ENCODE measurements at places on chromosomes 1 and 21. TPM values are rescaled to one million over a fixed set of nuclear protein-coding genes. Genes with fewer than 3 reads are reported as not detected.
A peak's percentile ranks its signal among the peaks of the same experiment; 100 is the strongest.

DNA sequence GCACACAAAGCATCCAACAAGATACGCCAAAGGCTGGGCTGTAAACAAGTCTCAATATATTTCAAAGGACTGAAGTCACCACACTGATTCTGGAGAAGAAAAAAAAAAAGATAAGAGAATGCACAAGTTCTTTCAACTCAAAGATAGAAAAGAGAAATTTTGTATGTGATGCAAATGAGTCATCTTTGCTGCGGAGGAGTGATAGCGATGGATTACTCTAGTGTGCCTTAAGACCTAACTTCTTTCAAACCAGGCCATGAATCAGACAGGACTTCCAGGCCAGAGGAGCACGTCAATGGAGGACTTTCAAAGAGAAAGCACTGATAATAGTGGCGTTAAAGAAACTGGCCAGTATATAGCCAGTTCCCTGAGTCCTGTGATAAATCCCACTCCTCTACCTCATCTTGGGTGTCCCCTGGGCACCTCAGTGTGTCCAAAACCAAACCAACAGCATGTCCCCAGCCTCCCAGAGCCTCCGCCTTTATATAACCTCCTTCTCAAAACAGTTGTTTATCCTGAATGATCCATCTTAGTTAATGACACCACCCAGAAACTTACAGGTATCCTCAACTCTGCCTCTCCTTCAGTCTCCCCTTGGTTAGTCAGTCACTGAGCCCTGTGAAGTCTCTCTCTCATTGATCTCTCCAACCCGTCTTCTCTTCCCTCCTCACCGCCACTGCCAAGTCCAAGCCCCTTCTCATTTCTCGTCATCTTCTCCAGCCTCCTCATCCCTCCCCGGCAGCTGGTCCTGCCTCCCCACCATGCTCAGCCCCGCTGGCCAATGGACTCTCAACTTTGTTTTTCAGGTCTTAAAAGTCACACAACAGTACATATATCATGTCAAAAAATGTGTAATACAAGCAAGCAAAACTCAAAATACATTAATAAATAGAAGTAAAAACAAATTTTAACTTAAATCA, 47.2 kb upstream of the IFFO2 start:
- peak; percentile 97 for ATAC-seq

PEX11B gene
- total RNA-seq = 25.2 TPM

AGRN gene
- 87.6 TPM for total RNA-seq

LCE6A gene
- total RNA-seq = not detected

CAMK1G gene
- total RNA-seq = not detected

DNA sequence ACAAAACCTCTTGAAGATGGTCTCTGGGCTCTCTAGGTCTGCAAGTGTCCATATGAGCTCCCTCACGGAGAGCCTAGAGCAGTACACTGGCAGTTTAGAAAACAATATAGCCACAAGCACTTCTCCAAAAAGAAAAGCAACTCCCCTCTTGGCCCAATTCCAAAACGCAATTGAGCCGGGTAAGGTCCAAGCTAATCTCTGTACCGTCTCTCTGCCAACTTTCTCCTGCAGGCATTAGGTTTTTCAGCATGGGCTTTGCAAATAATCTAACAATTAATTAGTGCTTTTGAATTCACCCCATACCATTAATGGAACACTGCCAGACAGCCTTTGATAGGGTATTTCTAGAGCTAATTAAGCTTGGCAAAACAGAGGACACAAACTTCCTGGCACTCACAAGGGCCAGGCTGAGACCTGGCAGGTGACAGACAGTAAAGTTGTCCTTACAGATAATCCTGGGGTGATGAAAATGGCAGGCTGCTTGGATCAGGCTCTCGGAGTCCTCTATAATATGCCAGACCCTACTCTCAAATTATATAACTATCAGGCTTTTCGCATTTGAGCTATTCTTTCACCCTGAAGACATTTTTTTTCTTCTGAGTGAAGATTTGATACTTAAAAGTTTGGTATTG, 39.8 kb downstream of the TGFBR3 start:
- no peak for ATAC-seq

AKR7A3 gene
- 1.6 TPM for total RNA-seq

DNA sequence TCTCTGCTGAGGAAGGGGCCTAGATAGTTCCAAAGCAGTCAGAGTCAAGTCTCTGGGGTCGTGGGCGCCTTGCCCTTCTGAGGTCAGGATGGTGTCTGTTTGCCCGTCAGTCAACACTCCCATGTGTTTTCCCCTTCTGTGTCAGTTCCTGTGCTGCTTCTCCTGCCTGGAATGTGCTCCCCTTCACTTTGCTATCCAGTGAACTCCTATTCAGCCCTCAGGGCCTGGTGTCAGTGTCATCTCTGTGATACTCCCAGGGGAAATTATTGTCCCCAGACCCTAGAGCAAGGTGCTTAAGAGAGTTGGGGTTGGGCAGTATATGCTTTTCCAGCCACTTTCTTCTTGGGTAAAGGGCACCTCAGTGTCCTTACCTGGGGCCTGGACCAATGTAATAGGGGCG, 45.8 kb upstream of the SYNC start:
- no peak for ATAC-seq

- no peak for ATAC-seq
These were observed 101.8 kb downstream of the NFIA start for GRCh38 chr1:61184040-61184713.

DNA sequence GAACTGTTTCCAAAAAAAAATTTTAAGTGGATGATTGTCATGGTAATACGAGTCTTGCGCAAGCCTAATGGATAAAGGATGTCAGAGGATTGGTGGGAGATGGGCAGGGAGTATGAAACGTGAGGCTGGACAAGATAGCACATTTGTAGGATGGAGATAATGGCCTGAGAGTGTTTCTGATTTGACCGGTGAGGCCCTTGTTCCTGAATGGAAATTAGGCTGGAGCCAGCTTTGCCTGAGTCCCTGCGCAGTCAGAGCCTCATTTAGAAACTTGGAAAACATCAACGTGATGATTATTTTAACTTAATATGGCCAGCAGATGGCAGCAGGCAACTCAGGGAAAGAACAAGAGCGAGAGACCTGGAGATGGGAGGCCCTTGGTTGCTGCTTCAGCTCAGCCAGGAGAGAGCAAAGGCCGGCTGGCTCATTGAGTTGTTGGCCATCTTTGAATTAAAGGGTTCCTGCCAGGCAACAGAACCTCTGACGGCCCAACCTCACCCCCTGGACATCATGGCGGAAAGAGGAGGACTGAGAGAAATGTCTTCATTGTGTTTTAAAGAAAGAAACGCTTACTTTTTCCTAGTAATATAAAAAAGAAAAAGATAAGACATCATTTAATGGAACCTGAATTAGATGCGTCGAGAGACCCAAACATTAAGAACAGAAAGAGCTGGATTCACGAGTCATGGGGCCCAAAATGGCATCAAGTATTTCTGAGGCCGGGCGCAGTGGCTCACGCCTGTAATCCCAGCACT, 80.3 kb downstream of the SELENOF start:
- peak; percentile 72 for ATAC-seq

GRCh38 chr1:71834601-71835441, 447.5 kb downstream of the NEGR1 start:
- ATAC-seq = no peak

DNA sequence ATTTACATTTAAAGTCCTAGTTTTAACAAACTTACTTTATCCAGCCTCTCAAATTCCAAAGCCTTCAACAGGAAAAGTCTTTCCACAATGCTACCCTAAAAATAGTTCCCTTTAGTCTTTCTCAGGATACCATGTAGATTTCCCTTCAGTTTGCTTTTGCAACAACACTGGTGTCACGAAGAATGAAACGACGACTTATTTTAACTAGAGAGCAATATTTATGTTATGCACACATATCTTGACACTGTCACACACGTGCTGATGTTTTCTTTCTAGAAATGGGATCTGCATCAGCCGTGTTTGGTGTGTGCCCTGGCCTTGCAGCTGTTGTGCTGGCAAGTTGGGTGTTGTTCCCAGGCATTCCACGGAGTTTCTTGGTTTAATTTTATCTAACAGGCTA, 75.5 kb downstream of the SIPA1L2 start:
- no peak for ATAC-seq

GRCh38 chr1:54239035-54239383, 39.0 kb downstream of the MRPL37 start:
- no peak for ATAC-seq

- no peak for ATAC-seq
These were observed 1.5 kb downstream of the IVNS1ABP start for GRCh38 chr1:185315445-185316071.

GRCh38 chr1:218828125-218828650, 345.5 kb upstream of the LYPLAL1 start:
- ATAC-seq = no peak

DNA sequence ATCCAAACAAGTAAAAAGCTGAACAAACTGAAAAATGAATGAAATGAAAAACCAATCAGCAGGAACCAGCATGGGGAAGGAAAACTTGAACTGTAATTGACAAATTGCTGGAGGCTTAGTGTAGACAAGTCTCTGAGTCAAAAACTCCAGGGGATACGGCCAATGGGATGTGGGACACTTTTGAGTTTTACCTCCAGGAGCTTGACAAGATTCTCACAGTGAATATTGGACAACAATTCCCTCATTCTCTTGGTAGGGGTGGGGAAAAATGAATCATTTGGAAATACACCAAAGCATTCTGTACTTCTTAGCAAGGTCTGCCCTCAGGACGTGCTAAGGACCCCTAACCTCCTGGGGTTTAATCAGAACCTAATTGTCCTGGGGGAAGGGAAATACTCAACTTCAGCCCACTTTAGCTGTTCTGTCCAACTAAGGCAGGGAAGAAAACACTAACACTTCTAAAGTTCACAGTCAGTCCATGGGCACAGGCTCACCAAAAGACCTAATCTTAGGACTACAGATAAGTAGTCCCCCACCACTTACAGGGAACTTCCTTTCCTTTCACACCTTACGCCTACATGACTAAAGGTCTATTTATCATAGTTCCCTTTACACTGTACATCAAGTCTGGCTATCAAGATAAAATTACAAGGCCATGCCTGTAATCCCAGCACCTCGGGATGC, 60.7 kb upstream of the CDC42BPA start:
- ATAC-seq = no peak

- peak; percentile 61 for ATAC-seq
These were observed 44.7 kb upstream of the GOLT1A start for GRCh38 chr1:204258213-204259115.

VANGL2 gene
- total RNA-seq = not detected
